ENCODE measurements at places on chromosomes 5 and 9. TPM values are rescaled to one million over a fixed set of nuclear protein-coding genes. Genes with fewer than 3 reads are reported as not detected.

The MAML1 gene
- polyA plus RNA-seq, result 39.2 TPM

The SHB gene
- 20.4 TPM for polyA plus RNA-seq

The CARTPT gene
- not detected for polyA plus RNA-seq

The LCN12 gene
- polyA plus RNA-seq, result 25.3 TPM

The CHD1 gene
- 71.7 TPM for polyA plus RNA-seq

The SLC45A2 gene
- 0.28 TPM for polyA plus RNA-seq
